ENCODE measurements at places on chromosomes 11 and 22.

DNA sequence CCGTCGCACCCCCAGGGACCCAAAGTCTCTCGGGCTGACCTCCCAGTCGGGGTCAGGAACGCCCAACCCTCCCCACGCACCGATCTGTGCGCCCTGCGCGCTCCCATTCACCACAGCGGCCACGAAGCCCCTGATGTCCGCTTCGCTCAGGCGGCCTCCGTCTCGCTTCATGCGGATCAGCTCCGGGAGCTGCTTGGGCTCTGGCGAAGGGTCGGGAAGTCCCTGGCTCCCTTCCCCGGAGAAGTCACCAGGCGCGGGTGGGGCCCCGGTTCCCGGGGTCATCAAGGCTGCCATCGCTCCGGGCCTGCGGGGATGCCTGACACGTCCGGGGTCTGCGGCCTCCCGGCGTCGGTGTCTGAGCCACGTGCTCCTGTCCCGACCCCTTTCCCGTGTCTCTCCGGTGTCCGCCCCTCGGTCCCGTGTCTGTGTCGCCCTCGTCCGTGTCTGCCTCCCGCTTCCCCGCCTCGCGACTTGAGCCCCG lies 356 bp downstream of the TYMP start:
- no peak for DNase-seq

GRCh38 chr11:5928271-5928670 lies 13.8 kb upstream of the OR56A3 start:
- DNase-seq, result no peak

DNA sequence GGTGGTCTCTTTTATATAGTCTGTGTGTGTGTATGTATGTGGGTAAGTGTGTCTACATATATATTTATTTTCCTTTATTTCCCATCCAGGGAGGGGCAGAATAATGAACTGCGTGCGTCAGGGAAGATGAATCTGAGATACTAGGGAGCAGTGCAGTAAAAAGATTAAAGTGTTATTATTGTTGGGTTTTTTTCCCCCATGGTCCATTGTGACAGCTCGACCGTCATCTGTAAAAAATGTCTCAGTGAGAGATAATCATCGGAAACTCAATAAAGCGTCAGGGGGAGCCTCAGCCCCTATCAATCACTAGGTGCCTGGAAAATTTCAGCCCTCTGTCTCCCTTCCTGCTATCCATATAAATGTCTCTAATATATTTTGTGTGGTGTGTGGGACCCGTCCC lies 64.6 kb downstream of the CLPB start:
- DNase-seq, result no peak

- no peak for DNase-seq
These were observed 57.0 kb downstream of the PRMT3 start for GRCh38 chr11:20444535-20444934.

DNA sequence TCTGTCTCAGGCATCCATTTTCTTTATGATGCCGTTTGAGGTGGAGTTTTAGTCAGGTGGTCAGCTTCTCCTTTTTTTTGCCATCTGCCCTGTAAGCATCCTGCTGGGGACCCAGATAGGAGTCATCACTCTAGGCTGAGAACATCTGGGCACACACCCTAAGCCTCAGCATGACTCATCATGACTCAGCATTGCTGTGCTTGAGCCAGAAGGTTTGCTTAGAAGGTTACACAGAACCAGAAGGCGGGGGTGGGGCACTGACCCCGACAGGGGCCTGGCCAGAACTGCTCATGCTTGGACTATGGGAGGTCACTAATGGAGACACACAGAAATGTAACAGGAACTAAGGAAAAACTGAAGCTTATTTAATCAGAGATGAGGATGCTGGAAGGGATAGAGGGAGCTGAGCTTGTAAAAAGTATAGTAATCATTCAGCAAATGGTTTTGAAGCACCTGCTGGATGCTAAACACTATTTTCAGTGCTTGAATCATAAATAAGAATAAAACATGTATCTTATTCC lies 10.9 kb upstream of the HBE1 start:
- DNase-seq, result peak; percentile 16

DNA sequence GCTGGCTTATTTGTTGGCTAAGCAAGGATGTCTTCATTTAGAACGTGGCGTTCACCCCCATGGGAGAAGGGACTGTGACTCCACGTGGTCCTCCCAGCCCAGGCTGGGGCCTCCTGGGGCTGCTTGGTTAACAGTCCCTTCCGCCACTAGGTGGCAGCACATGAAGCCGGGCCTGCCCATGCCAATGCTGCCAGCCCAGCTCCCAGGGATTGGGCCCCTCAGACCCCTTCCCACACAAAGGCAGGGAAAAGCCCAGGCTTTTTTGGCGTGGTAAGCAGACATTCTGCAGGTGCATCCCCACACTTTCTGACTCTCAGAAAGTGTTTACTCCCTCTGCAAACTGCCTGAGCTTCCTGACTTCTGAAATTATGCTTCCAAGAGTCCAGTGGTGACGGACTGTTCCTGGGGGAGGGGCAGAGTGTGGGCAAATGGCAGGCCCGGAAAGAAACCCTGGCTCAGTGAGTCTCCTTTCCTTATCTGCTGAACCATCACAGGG lies 3.1 kb downstream of the CBX6 start:
- DNase-seq, result peak; percentile 78

DNA sequence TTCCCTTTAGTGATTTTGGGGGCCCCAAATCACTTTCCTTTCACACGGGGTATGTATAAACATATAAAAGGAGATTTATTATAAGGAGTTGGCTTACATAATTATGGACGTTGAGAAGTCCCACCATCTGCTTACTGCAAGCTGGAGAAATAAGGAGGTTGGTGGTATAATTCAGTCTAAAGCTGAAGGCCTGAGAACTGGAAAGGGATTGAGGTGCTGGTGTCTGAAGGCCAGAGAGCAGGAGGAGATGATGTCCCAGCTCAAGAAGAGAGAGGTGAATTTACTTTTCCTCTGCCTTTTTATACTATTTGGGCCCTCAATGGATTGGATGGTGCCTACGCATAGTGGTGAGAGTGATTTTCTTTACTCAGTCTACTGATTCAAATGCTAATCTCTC lies 1.3 kb upstream of the ZNF202 start:
- DNase-seq, result no peak

DNA sequence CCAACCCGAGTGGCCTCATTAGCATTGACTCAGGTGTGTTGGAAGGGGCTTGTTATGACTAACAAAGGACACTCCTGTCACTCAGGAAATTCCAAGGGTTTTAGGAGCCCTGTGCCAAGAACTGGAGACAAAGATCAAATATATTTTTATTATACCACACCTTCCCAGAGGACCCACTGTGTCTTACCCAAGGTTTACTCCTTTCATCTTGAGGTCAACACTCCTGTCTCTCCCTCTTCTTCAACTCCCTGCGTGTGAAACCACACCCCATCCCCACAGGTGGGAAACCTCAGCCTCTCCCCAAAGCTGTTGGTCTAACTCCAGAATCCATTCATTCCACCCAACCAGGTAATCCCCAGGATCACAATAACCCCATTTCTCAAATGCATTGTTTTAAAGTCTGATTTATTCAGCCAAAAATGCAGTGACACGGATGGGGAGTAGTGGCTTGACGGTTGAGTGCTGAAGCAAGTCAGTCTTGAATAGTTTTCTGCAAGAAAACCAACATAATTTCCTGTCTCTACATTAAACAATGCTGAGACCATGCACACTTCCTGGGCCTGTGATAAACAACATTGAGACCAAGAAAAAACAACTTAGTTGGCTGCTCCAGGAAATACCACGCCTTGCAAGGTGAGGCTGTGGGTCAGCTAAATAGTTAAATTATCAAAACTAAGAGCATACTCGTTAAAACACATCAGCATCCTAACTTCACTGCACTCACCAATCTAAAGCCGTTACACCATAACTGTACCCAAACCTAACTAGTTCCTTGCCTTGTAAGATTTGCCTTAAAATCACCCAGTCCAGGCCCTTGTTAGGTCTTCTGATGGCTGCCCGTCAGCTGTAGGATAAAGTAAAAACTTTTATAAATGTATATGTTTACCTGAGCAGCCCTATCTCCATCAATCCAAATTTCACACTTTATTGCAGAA lies 38.5 kb upstream of the SPON1 start:
- no peak for DNase-seq

All from heart left ventricle (tissue), 16 donors.